ENCODE measurements at places on chromosomes 4 and X.

DNA sequence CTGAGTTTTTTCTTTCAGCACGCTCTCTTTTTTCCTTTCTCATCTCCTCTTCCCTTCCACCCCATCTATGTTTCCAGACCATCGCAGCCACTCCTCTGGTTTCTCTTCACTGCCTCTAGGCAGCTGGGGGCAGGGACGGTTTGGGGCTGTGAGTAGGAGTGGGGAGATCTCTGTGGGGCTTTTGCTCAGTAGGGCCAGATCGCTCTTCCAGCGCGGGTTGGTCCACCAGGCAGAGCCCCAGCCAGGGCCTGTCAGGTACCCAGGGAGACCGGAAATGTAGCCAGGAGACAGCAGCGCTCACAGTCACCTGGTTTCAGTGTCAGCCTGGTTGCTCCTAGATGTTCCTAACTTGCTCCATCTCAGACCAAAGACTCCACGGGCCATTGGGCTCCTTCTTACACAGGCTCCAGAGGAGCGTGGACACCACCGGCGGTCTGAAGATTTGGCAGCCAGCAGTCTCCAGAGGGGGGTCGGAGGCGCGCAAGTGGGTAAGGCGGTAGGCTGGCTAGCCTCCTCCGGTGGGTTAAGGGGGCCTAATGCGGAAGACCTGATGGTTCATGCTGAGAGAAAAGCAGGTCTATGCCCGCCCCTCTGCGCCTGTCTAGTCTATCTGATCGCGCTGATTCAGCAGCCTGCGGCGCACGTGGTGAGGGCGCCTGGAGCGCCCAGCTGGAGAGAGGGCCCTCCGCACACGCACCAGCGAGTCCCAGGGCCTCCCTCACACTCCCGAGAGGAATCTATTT is 1.8 kb downstream of the FGF5 start:
- no peak for DNase-seq

DNA sequence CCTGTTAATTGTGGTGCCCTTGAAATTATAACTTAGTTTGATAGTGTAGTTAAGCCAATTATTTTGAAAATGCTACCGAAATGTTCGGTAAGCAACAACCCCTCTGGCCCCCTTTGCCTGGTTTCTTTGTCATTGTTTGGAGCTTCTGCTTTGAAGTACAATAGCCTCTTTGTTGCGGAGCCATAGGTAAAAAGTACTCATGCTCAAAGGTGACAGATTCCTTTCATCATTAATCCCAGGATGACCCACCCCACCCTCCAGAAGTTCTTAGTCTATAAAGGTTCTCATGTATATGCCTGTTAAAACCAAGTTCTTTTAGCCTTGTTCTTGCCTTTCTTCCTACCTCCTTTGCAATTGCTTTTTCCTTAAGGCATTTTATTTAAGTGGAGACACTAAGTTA is 42.4 kb upstream of the SMARCAD1 start:
- DNase-seq: no peak

GRCh38 chr4:76277667-76278066 is 26.1 kb downstream of the FAM47E start:
- DNase-seq: no peak

DNA sequence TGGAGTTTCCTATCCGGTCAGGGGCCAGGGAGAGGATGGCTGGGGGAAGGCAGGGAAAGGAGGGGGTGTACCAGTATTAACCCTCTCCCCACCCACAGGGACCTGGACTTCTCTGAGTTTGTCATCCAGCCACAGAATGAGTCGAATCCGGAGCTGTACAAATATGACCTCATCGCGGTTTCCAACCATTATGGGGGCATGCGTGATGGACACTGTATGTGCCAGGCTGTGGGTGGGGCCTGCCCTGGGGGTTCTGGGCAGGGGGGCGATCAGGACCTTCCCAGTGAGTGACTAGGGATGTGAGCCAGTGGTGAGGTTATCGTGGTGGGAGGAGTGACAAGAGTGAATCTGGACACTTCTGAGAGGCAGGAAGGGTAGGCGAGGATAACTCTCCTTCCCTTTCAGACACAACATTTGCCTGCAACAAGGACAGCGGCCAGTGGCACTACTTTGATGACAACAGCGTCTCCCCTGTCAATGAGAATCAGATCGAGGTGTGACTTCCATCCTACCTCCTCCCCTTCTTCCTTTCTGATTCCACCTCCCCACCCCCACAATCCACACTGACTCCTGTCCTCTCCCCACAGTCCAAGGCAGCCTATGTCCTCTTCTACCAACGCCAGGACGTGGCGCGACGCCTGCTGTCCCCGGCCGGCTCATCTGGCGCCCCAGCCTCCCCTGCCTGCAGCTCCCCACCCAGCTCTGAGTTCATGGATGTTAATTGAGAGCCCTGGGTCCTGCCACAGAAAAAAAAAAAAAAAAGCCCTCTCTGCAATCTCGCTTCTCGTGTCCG is 14.6 kb downstream of the USP11 start:
- no peak for DNase-seq

DNA sequence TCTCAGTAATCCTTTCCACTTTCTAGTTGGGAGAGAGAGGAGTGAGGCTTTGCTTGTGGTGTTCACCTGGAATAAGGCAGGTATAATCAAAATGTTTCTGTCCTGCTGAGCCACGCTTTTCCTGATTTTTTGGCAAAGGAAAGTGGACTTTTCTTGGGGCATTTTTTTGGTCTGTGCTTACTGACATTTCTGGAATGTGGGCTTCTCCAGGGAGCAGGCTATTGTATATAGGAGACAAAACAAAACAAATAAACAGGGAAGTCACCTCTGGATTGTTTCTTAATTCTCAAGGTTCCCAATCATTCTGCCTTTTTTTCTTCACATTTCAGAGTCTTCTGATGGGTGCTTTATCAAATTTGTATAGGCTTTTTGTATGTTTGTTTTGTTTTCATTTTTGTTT is 25.7 kb upstream of the RP2 start:
- no peak for DNase-seq

- DNase-seq: no peak
Observed at GRCh38 chrX:153966283-153966688, 5.3 kb downstream of the HCFC1 start.

DNA sequence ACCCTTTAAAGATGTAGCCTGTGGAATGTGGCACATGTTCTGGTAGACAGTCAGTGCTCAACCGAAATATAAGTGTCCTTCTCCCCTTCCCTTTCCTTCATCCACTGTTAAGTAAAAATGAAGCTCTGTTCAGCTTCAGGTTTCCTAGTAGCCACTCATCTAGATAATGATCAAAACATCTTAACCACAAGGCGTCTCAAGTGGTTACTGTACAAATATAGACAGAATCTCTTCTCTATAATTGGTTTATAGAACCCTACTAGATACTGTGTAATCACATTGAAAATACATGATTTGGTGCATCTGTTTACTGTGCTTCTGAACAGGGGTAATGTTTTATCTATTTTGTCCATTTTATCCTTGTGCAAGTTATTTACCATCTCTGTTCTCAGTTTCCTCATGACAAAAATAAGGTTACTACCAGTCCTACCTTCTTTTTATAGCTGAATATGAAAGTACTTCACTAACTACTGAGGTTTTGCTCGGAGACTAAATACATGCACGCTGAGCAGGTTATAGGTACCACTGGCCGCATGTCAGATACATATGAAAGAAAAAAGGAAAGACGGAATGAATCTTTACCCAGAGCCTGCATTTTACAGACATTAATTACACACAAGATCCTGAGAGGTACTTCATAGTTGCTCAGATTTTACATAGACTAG is 20.3 kb upstream of the SLC25A4 start:
- no peak for DNase-seq

- no peak for DNase-seq
Observed at GRCh38 chrX:1281521-1281920, 12.9 kb downstream of the CSF2RA start.

DNA sequence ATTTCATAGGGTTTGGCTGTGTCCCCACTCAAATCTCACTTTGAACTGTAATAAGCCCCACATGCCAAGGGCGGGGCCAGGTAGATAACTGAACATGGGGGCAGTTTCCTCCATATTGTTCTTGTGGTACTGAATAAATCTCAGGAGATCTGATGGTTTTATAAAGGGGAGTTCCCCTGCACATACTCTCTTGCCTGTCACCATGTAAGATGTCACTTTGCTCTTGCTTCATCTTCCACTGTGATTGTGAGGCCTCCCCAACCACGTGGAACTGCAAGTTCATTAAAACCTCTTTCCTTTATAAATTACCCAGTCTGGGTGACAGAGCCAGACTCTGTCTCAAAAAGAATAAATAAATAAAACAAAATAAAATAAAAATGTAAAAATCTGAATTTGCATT is 95.9 kb downstream of the PDS5A start:
- DNase-seq: no peak

- DNase-seq: no peak
Observed at GRCh38 chrX:150436195-150436594, 73.1 kb downstream of the MAMLD1 start.

- no peak for DNase-seq
Observed at GRCh38 chrX:46575991-46576392, 2.4 kb downstream of the CHST7 start.

DNA sequence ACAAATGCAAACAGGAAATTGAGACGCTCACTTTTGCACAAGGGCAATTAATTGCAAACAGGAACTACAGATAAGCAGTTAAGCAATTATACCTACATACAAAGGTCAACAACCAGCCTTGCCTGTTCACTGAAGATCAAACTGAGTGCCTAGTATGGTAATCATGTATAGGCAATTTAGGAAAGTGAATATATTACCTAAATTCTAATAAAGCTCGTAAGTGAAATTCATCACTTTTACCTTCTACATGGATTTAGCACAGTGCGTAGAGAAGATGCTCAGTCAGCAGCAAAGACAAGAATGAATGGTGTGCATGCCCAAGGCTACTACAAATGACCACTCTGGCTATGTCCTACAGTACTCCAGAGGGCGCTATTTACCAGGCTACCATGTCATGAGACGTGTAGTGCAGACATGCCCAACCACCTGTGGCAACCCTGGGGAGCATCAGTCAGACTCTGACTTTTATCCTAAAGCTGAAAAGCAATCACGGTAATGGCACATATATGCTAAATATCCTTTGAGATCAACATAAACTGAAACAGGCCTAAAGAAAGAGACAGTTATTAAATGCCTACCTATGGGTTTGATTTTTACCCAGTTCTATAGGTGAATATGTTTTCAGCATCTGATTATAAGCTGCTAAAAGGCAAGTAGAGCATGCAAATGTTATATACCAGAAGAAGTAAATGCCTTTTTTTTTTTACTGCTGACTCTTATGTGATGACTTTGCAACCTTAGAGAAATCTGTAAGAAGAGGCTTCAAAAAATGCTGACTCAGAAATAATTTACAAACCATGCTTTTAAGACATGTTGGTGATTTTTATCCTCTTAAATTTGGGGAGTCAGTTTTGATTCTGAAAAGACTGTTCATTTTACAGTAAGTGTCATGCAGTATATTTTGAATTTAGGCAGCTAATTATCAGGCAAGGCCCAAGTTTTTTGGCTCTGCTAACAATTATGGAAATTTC is 178.0 kb downstream of the PPP3CA start:
- peak; percentile 49 for DNase-seq

Data from GM12864 (cell line).